ENCODE measurements at places on chromosomes 7 and 10.

GRCh38 chr7:111900283-111900682, 305.9 kb downstream of the DOCK4 start:
- DNase-seq: no peak

GRCh38 chr7:37180828-37181549, 267.7 kb downstream of the ELMO1 start:
- no peak for DNase-seq

DNA sequence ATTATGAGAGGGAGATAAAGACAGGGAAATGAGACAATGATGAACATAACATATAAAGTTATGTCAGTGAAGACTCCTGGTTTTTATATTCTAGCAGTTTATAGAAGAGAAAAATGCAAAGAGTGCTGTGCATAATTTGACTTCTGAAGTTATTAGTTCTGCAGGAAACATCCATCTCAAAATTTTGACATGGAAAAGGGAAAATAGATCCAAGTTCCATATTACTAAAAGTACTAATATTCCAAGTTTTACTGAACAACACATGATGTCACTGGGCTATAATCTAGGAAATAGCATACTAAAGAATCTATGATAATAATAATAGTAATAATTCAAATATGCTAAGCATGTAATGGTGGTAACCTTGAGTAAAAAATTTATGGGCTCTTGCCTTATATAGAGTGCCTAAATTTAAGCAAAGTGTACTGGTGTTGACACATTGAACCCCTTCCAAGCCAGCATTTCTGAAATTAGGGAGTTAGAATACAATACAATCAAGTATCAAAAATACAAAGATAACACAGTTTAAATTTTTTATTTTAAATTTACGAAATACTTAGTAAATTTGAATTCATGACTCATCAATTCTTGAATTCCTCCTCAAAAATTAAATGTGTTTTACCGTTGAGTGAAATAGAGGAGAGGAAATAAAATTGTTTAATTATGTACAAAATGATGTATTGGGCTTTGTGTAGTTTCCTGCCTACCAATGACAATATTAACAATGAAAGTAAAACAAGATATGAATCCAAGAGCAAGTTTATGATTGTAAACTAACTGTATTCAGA, 102.8 kb upstream of the KCND2 start:
- DNase-seq: no peak

DNA sequence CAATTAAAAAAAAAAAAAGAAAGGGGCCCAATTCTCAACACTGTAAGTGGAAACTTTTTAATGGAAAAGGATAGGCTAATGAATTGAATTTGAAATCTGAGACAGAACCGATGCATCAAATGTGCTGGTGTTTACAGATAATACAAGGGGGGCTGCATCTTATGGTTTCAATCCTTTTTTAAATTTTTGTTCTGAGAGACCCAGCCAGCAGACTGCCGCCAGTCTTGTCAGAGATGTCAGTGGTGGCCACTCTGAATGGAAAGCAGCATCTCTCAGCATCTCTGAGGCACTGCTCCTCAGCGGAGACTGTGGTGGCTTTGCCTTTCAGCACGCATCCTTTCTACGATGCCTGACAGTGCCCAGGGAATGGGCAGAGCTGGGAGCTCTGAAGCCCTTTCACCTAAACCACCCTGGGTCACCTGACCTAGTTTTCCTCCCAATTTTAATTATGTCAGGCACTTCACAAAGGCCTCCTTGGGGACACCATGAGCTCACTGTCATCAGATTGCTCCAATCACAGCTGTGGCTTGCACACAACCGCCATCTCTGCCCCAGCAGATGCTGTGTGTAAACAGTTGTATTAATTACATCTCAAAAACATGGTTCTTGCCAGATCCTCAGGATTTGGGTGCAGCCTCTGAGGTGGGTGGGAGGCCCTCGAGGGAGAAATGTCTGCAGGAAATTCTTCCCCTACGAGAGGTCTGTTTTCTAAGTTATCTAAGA, 81.2 kb downstream of the EGFR start:
- no peak for DNase-seq

DNA sequence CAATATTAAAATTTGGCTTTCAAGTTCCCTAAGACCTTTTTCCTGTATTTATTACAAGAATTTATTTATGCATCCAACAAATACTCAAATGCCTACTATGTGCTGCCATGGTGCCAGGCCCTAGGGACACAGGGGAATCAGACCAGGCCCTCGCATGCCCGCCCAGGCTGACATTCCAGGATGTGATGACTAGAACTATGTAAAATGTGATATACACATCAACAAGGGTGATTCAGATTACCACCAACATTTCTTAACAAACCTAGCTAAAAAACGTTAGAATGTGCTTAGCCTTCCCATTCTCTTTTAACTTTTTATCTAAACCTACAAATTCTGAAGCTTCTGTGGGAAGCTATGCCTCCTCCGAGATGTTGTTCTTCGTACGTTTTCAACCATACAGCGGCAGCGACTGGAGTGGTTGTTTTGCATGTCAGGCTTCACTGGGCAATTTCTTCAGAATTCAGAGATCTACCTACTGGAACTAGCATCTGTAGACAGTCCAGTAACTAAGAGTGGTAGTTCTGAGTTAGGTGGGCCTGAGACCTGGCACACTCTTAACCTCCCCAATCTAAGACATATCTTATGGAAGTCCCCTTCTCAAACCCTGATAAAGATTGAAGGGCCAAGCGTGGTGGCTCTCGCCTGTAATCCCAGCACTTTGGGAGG, 22.1 kb downstream of the GNA12 start:
- DNase-seq: no peak

DNA sequence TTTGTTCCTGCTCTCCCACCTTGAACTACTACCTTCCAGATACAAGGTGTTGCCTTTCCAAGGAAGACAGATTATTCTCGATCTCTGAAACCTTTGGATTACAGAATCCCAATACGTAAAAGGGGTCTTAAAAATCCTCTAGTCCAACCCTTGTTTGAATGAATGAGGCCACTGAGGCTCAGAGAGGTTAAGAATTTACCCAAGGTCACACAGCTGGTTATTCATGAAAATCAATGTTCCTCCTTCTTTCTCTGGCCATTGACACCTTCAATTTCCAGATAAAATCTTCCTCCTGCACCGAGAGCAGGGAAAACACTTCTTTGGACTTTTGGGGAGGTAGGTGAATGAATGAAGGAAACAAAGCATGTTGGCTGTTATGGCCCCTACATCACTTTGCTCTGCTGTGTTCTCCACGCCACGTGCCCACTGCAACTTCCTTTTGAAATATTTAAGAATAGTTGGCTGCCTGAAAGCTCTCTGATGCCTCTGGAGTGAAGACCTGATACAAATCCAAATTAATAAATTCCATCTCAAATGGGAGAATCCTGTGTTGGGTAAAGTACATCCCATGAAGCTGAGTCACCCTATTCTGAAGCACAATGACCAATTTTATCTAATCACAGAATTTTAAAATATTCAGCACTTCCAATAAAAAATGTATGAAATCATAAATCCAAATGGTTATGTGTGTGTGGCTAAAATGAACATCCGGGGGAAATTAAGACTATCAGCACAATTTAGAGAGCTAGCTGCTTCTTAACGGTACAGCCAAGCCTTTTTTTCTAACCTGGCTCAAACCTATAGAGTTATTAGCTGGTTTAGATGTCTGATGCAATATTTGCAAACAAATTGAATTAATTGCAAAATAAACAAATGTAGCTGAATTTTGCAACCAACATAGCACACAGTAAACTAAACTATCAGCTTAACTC, 7.3 kb downstream of the SVIL start:
- DNase-seq: peak; percentile 47

- no peak for DNase-seq
These were observed 130.1 kb downstream of the ELMO1 start for GRCh38 chr7:37318541-37318940.

DNA sequence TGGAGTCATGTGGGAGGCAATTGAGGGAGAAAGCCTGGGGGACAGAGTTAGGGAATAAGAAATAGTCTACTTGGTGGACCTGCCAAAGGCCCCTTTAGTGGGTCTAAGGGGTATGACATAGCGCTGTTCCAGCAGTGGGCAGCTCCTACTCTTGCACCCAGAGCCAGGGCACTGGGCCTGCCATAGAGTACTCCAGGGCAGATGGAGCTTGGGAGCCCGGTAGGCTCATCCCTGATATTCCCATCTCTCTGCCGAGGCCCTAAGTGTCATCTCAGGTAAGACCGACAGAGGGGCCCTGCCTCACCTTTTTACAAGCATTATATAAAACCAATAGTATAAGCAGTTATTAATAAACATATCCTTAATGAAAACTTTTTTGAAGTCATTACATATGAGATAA, 9.6 kb downstream of the SAMD9L start:
- no peak for DNase-seq

DNA sequence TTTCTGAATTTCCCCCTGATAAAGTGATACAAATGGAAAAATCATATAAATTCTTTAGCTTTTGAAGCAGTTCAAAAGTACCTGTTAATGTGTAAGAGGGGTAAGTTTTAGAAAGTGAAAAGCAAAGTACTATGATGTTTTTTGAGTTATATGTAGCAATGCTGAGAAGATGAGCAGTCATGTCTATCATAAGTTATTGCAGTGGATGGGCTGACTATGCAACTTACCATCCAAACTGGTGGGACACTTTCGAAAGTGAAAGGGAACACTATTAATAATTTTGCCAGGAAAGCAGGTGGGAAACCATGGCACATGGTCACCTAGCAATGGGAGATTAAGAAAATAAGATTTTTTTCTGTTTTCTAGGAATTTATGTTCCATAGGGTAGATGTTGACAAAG, 4.1 kb downstream of the MINPP1 start:
- DNase-seq: no peak

DNA sequence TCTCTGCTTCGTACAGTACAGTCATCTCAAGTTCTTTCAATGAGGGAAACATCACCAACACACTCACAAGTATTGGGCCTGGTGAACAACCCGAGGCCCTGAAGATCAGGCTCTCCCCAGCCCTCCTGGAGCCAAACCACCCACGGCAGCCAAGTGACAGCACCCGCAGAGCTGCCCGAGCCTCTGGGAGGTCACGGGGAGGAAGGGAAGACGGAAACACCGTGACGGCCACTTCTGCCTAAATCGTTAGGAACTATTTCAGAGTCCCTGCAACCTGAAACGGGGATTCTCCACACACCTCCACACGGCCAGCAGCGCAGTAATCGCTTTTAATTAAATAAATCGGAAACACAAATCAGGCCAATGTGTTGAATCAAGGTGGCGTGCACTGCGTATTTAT, 222.6 kb downstream of the MAD1L1 start:
- DNase-seq: no peak

GRCh38 chr7:41900532-41900931, 197.6 kb upstream of the INHBA start:
- DNase-seq: no peak

DNA sequence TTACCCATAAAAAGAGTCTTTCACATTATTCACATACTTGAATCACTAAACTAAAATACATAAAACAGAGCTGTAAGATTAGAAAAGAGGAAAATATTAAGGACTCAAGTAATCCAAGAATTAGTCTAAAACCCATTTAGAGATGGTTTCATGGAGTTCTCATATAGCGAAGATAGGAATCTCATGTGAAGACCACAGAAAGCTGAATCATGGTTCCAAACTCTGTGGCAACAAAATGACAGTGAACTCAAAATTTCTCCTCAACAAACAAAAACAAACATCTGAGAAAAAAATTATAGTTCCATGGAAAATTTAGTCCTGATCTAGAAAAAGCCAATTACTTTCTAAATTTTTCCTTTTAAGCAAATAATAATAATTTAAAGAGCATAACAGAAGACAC, 34.6 kb downstream of the BAZ1B start:
- DNase-seq: no peak

DNA sequence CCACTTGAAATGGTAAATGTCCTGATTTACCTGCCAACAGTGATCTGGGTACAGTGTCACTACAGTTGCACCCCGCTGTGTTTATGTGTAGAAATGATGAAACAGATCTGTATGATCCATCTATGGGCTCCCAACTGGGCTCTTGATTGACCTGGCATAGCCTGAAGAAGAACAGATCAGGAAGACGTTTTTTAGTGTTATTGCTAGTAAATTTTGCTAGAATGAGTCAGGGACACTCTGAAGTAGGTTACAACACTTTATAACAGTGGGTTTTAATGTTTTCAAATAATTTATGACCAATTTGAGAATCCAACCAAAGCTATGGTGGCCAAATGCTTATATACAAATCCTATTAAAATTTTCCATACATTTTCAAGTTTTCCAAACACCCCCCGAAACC, 110.3 kb downstream of the DKK1 start:
- DNase-seq: no peak

DNA sequence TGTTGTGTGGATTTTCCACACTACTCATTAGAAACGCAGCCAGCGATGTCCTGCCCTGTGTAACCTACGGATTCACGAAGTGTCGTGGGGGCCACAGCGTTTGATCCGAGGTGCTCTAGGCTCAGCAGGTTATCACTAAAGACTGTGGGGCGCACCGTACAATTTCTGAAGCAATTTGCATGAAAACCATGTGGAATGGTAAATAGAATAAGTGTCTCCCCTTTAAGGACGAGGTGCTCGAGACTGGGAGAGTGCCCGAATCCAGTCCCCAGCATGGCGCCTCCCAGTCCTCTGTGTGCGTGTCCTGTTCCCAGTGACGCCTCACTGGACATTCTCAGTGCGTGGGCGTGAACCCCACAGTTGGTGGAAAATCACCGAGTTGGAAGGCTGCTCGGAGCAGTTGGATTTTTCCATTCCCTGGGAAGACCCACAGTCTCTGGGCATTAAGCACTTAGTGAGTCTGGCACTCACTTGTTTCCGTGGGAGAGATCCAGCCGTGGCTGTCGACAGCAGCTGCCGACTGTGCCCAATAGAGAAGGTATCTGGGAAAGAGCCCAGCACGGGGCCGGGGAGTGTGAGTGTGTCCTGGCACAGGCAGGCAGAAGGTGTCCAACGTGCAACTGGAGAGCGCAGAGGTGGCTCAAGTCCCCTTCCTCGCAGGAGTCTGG, 37.0 kb downstream of the PFKP start:
- no peak for DNase-seq

GRCh38 chr7:8204339-8205030, 57.5 kb downstream of the ICA1 start:
- no peak for DNase-seq

GRCh38 chr7:116990056-116990455, 36.8 kb downstream of the ST7 start:
- DNase-seq: no peak

DNA sequence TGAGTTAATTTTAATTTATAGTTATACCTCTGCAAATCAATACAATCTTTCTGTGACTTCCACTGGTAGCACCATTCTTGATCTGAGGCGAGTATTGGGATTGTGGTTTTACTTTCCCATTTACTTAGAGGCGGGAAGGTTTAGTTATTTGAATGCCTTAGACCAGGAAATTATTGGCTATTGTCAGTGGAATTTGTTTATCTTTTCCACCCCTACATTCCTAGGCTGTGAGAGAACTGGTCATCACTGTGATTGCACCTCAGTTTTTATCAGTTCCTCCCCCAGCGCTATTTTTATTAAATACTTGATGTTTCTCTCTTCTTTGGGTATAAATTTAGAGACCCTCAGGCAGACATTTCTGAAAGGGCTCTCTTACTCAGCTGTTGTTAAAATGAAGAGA, 29.9 kb downstream of the CDK14 start:
- no peak for DNase-seq

GRCh38 chr10:30967650-30968410, 63.8 kb downstream of the ZNF438 start:
- DNase-seq: peak; percentile 37
